ENCODE measurements at places on chromosomes 3 and 15.

DNA sequence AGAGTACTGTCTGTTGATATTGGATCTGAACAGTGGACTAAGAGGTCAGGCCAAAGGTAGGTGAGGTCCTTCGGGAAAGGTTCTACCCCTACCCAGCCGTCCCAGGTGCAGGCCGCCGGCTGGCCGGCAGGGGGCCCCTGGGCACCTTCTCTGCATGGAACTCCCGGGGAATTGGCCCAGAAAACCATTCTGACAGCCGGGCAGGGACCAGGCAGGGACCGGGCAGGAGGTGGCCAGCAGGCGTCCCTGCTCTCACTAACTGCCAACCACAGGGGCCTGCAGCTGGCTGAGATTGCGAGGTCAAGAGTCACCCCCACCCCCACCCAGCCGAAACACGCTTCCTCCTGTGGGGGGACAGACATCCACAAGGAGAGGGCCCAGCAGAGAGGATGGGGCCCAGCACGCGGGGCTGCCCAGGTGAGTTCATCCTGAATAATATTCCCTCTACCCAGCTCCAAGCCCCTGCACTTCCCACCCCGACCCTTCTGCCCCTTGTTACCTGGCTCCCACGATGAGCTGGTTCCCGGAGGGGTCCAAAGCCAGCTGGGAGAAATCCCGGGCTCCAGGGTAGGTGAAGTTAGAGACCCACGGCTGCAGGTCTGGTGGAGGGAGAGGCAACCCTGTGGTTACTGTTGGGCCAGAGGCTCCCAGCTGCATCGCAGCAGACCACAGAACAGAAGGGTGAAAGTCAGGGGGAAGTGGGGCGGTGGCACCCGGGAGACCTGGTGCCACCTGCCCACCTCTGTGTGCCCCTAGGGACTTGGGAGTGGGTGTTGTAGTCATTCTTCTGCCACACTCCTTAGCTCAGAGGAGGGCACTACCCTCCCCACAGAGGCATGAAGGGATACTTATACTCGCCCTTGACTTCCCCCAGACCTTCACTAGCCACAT, 84.4 kb downstream of the SEMA5B start:
- no peak for DNase-seq

DNA sequence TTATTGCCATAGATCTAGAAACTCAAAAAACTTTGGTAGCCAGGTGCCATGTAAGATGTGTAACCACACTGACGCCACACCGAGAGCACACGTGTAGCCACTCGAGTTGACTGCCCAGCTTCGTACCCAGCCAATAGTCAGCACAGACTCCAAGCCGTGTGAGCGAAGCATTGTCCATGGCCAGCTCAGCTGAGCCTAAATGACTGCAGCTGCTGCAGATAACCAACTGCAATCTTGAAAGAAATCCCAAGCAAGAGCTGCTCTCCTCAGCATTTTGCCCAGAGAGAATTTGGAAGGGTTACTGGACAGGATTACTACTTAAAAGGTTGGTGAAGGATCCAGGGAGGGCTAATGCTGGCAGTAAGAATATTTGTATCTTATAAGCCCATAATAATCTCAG, 193.0 kb upstream of the THRB start:
- DNase-seq: no peak

GRCh38 chr15:60907233-60907947, 321.7 kb downstream of the RORA start:
- no peak for DNase-seq

- no peak for DNase-seq
These were observed 660.8 kb upstream of the UBE2E2 start for GRCh38 chr3:22542311-22542710.

DNA sequence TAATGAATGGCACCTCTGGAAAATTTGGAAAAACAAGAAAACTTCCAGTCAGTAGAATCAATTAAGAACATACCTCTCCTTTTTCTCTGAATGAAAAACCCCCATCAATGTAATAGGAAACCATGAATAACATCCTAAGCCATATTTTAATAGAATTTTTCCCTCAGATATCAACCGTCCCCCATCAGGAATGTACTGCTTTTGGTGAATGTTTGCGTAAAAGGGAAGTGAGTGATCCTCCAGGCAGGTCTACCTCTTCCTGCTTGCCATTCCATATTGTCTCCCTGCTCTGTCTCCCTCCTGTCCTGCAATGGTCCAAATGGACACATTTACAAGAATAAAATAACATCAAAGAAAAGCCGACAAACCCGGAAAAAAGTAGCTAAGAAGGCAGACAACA, 30.8 kb downstream of the LAMP3 start:
- no peak for DNase-seq

DNA sequence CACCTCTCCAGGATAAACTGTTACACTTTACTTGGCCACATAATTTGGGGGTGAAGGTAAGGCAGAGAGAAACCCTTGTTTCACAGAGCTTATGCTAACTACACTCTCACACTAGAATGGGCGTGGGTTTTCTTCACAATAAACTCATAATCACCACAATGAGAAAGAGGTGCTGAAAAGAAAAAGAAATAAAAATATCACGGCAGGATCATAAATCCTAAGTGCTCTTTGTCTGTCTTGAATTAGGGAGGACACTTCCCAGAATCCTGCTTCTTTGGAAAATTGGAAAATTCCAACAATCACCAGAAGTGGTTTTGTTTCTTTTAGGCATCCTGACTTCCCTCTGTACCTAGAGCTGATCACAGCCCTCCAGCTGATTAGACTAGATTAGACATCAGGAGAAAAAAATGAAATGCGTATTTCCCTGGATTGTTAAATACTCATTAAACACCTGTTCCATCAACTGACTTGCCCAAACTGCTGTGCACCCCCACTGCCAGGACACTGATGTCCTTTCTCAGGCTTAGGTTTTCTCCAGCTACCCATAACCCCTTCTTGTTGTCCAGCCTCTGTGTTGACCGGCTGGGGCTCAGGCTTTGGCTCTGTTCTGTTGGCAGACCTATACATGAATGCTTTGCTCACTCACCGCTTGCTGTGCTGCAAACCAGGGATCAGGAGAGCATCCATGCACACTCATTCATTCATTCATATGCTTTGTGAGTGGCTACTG, 41.6 kb upstream of the ACKR4 start:
- no peak for DNase-seq

DNA sequence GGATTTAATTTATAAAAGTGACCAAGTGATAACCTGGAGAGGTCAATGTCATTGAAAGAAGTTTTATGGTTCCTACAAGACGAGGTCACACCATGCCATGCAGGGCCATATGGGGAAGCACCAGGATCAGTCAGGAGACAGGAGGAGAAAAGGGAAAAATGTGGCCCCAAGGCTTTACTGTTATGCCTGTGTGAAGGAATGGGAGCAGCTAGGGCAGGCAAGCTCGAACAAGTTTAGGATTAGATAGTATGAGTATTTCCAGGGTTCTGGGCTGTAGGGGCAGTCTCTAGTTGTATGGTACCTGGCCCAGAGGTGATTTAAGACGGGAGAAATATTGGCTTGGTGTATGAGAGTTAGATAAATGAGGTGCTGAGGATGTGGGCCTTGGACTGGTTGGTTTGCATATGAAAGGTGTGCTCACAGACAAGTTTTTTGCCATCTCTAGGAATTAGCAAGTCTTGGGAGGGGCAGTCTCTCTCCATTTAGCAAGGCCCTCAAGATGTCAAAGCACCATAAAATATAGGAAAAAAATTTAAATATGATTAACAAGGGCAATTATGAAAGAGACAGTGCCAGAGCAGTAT, 36.3 kb upstream of the DCLK3 start:
- DNase-seq: no peak

DNA sequence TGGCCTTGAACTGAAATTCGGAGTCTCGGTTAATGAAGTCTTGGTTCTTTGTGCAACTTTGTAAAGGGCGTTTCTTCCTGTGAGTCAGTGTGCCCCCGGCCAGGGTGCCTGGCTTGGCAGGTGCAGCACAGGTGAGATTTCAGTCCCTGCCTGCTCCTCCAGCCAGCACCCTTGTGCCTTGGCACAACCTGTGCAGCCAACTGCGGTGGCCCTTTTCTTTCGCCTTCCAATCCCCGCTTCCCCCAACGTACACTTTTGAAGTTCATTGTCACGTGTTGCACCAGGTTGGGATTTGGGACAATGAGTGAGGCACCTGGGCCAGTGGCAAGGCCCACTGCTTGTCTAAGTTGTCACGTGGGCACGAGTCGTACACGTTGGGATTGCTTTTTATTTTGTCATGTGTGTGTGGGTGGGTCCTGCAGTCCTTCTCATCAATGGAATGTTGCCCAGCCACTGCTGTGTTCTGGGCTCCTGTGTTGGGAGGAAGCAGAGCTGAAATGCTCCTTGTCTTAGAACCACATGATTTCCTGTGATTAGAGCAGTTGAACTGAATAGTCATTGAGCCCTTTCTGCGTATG, 242.9 kb upstream of the BHLHE40 start:
- peak; percentile 96 for DNase-seq

DNA sequence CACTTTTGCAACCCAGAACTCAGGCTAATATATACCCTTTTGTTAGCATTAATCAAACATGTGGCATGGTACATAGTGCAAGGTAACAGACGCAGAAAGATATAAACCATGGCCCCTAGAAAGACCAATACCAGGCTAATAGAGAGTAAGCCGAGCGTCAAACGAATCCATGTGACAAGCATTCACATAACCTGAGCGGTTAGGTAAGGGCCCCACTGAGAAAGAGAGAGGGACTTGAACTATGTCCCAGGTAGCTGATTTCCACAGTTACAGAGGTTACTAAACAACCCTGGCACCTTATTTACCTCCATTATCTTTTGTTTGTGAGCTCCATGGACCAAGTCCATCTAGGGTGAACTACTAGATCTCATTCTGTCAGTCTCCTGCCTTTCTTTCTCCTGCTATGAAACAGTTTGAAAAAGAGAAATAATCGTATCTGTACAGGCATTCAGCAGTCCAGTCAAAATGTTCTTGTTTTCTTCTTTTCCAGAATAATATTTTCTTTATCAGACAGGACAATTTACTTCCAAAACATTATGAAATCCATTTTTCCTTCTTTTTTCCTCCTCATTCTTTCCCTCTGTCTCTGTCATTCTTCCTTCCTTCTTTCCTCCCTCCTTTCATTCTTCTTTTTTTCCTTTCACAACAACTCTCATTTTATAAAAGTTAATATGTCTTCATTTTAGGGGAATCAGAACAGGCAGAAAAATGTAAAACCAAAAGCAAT, 30.5 kb upstream of the TNFSF10 start:
- DNase-seq: no peak

- DNase-seq: no peak
These were observed 632.2 kb downstream of the FOXP1 start for GRCh38 chr3:70951316-70951715.

- DNase-seq: no peak
These were observed 898.7 kb downstream of the NSUN3 start for GRCh38 chr3:94961423-94962100.

DNA sequence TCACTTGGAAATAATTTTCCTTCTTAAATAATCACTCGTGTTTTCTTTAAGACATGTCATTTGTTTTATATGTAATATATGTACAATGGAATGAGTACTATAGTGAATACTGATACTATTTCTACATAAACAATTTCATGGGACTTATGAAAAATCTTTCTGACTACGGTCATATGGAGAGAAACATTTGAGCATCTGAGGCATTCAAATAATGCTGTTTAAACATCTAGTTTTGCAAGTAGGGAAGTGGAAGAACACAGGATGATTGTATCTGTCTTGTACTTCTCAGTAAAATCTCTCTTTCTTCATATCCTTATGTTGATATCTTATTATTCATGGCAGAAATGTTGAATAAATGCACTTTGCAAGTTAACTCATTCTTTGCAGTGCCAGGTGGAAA, 599.5 kb upstream of the KCNMB2 start:
- DNase-seq: no peak

Data from epithelial cell of prostate (primary cell).